ENCODE measurements at places on chromosomes 7 and 10.

DNA sequence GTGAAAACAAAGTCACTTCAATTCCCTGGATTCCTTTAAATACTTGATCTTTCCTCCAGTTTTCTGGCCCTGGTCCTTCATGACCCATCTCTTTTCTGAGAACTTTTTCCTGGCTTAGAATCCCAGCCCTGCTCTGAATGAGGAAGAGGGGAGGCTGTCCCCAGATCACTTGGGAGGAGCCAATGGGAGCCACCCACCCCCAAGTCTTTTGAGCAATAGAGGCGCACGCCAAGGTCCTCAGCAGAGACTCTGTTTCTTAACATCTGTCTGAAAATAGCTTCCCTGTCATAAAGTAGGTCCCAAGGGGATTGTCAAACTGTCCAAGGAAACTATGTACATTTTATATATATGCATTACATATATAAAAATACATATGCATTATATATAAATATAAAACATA is 126.8 kb downstream of the ADRA2A start:
- DNase-seq: no peak

- DNase-seq: no peak
Measured at GRCh38 chr10:34864149-34865067, 49.3 kb upstream of the PARD3 start.

DNA sequence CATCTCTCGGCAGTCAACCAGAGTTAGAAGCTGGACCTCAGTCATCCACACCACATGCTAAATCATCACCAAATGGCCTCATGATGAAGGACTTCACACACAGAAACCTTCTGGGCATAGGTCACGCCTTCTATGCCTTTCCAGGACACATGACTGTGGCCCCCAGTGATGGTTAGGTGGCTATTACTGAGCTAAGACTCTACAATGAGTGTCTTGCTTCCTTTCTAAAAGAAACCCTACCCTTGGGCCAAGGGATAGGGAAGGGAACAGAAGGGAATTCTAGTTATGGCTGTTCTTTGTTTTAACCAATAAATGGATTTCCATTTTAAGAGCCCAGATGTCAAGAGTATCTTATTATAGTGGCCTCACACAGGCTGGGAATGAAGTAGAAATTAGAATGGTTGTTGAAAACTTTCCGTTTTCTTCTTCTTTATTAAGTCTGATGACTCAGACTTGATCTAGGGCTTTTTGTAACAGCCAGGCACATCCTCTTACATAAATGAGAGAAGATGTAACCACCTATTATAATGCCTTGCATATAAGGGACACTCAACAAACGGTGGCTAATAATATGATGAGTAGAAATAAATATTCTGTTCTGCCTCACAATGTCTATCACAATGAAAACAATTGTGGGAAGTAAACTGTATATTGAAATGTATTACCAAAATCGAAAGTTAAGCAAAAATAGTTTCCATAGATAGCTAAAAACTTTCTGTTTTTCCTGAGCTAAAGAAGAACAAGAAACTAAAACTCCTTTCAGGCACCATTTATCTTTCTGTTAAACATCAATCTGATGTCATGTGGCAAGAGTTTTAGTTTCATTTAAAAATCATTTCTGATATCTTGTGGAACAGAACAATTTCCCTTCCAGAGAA is 62.5 kb upstream of the TOMM7 start:
- DNase-seq: no peak

DNA sequence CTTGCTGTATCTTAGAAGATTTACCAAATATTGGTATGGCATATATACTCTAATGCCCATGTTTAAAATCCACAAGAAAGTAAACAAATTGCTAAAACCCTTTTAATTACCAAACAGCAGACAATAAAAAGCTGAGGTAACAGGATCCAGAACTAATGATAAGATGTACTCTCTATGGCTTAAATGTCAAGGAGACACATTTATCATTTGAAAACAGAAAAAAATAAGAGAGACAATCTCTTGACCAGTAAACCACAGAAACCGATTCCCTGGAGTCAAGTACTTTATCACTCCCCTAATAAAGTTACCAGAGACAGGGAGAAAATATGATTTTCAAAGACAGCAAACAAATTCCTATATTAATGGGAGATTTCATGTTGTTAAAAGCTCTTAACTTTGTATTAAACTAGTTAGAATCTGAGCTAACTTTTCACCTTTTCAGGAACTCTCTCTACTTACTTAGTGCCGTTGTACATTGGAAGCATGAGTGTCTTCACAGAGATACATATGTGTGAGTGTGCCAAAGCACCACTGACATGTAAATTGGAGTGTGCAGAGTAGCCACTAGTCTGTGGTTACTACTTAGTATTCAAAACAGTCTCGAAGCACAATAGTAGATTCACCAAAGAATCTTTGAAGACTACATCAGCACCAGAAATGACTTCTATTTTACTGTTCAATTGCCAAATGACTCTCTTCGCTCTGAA is 44.2 kb downstream of the TSPAN12 start:
- no peak for DNase-seq

DNA sequence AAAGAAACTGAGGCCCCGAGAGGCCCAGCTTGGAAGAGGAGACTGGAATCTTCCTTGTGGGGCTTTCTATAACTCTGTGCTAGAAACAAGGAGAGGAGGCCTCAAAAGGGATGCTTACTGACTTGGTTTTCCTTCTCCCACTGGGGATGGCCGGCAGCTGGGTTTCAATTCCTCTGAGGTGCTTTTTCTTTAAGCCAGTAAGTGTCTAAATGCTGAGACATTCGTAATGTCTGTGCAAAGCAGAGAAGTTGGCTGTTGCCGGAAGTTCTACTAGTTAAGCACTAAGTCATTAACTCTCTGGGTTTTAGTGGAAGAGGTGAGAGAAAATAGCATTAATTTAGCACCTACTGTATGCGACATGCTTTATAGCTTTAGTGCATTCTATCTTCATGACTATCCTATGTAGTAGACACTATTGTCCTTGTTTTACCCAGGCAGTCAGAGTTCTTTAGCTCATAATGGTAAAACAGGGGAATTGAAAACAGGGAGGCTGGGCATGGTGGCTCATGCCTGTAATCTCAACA is 135.2 kb downstream of the RGS10 start:
- DNase-seq: no peak

GRCh38 chr7:146411975-146412374 is 295.4 kb downstream of the CNTNAP2 start:
- no peak for DNase-seq

- no peak for DNase-seq
Measured at GRCh38 chr10:102393411-102394078, 2.0 kb upstream of the NFKB2 start.

GRCh38 chr10:67851186-67851585 is 13.2 kb upstream of the DNAJC12 start:
- DNase-seq: no peak

DNA sequence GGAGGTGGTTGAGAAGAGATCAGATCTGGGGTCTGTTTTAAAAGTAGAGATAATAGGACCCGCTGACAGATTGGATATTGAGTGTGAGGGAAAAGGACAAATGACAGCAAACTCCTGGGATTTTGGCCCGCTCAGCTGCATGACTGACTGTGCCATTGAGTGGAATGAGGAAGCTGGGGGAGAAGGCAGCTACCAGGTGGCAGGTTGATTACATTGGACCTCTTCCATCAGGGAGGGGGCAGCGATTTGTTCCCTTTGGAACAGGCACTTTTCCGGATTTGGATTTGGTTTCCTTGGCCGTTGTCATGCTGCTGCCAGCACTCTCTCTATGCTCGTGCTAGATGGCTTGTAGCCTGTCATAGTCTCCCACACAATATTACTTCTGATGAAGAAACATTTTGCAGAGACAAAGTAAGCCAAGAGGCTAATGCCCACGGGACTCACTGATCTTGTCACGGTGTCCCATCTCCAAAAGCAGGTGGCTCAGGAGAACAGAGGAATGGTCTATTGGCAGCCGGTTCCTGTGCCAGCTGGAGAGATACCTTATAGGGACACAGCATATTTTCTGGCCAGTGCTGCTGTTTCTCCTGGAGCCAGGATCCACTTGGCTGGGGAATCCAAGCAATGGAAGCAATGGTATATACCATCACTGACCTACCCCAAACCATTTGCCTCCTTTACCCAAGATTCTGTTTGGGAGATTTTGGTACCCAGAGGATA is 69.1 kb upstream of the WAC start:
- DNase-seq: no peak

DNA sequence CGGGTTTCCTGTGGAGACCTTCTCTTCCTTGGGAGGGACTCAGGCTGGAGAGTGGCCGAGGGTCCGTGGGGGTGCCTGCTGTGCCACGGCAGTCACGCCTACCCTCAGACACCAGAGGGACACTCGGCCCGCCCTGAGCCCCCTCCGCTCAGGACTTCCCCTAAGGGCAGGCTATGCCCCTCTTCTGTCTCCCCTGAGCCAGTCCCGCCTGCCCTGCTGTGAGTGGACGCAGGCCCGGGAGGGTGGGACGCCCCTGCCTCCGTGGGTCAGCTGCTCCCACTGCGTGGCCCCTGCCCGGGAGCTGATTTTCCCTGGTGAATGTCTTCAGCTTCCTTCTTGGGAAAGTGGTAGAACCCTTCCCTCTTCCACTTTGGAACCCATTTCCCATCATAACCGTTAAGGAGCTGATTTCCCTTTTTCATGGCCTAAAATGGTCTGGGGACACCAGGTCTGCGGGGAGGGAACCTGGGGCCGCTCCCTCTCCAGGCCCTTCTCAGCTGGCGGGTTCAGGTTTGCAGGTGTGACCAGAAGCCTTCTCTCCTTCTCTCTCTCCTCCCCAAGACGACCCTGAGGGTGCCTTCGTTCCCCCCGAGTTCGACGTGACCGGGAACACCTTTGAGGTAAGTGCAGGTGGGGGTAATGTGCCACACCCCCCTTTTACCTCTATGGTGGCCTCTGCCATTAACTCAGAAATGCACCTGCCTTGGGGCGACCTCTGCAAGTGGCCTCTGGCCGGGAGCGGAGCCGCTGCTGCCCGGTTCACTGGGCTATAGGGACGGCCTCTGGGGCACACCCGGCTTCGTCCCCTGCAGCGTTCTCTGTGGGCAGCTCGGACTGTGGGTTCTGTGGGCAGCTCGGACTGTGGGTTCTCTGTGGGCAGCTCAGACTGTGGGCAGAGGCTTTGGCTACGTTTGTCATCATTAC is 7.9 kb downstream of the KNDC1 start:
- no peak for DNase-seq

DNA sequence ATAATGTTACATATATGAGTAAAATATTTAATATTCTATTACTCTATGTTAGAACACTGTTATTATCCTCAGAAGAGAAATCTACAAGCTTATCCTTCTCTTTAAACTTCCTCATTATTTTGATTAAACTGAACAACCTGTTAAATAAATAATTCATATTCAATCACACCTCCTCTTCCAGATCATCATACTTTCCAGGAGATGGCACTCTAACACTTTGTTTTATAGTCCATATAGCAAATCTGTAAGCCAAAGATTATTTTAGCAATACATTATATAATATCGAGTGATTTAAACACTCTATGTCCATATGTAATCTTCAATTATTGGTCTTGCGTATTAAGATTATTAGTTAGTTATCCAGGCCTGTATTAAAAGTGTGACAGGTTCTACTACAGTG is 694.1 kb downstream of the ANKRD7 start:
- no peak for DNase-seq

All from NCI-H1048 (cell line).